Testis (tissue), 5 donors: ENCODE measurements at places on chromosomes 2 and 18.

- no peak for DNase-seq
Measured at GRCh38 chr18:23861805-23862470, 152.6 kb upstream of the TTC39C start.

- DNase-seq = no peak
Measured at GRCh38 chr18:24678107-24678506, 217.7 kb downstream of the HRH4 start.

GRCh38 chr2:70498054-70498453 is 55.6 kb downstream of the TGFA start:
- DNase-seq = no peak

- DNase-seq = peak; percentile 7
Measured at GRCh38 chr2:70961648-70961994, 16.8 kb upstream of the ANKRD53 start.

- no peak for DNase-seq
Measured at GRCh38 chr18:3912705-3913104, 462.7 kb downstream of the TGIF1 start.

- no peak for DNase-seq
Measured at GRCh38 chr18:55732227-55733106, 144.5 kb upstream of the TCF4 start.

DNA sequence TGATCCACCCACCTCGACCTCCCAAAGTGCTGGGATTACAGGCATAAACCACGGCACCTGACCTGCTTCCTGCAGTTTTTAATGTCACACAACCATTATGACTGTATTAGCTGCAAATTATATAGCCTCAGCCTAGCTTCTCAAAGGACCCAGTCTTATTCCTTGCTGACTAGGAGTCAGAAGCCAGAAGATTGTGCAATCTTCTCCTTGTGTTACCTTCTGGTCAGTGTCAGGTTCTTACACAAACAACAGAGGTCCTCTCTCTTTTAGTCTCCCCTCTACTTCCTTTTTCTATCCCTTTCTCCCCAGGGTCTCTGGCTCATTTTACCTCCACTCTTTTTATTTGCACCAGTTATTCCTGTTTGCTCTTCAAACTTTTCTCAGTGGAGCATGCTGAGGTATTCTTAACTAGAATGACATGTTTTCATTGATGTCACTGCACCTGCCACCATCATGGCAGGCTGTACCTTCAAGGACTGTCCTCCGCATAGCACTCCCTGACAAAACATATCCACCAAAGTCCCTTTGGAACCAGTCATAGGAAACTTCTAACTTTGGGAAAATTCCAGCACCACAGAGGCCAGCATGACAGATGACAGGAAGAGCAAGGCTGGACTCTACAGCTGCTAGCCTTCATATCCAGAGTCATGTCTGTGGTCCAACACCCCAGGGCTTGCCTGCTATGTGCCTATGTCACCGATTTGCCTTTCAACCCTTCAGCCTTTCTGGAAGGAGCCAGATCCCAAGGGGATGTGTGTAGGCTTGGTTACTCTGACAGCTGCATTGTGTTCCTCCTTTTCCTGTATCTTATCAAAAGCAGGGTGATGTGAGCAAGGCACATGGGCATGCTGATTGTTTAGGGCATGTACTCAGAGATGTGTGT is 45.2 kb upstream of the EPC2 start:
- no peak for DNase-seq

DNA sequence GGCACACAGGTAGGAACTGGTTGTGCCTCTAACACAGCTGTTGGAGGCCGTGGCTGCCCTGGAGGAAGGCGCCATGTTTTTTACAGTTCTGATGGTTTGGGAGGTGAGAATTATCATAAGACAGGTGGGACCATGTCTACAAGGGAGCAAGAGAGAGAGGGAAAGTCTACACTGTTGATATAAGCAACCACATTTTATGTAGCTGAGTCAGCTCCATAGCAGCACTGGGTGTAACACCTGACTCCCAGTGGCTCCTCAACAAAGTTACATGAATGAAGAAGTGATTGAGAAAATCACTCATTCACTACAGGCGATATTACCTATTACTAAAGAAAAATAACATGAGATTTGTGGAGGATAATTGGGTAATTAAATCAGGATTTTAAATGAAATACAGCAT is 41.3 kb upstream of the ACAA2 start:
- DNase-seq = no peak

DNA sequence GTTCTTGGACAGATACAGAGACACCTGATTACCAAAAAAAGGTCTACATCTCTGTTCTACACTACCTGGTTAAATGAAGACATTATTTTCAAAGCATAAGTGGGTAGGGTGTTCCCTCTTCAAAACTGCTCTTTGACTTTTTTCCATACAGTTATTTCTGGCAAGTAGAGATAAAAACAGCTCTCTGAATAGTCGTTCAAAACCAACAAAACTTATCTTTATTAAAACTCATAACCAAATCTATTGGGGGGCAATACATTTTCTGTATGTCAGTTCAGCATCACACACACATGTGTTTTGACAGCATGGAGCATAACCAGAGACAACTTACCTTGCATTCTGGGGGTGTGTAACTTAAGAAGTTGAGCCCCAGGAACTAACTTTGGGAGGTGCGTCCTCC is 149.0 kb upstream of the EPC2 start:
- DNase-seq = no peak

DNA sequence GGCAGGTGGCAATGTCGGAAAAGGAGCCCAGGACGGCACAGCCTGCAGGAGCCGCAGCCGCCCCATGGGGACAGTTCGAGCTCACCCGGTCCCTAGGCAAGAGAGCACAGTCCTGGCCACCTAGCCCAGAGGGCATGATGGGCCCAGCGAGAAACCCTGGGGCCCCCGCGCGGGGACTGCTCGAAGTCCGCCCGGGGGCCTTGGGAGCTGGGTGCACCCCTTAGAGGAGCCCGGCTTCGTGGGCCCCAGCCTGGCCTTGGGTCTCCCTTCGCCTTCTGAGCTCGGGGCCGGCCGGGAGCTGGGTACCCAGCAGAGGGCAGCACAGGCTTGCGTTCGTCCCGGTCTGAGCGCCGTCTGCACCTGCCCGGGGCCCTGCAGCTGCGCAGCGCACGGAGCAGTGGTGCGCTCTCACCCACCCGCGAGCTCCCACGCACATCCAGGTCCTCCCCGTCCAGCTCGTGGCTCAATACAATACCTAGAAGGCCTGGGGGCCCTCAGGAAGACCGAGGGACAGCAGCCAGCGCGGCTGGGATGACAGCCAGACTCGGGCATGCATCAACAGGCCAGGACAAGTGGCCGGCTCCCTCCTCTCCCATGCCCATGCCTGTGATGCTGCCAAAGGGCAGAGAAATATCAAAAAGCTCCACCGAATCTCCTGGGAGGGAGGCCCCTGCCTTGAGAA is 96.2 kb upstream of the ZNF532 start:
- DNase-seq = peak; percentile 76

DNA sequence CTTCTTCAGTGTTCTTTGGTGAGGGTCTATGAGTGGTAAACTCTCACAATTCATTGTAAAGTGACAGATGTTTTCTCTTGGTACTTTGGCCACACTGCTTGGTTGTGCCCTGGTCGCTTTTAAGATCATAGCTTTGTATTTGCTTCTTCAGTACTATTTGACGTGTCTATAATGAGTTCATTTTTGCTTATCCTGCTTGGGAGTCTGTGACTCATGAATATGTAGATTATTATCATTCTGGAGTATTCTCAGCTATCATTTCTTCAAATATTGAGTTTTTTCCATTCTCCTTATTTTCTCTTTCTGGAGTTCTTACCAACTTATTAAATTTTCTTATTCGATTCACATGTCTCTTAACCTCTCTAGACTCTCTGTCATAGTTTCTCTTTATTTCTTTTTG is 73.0 kb upstream of the HS6ST1 start:
- DNase-seq = no peak

DNA sequence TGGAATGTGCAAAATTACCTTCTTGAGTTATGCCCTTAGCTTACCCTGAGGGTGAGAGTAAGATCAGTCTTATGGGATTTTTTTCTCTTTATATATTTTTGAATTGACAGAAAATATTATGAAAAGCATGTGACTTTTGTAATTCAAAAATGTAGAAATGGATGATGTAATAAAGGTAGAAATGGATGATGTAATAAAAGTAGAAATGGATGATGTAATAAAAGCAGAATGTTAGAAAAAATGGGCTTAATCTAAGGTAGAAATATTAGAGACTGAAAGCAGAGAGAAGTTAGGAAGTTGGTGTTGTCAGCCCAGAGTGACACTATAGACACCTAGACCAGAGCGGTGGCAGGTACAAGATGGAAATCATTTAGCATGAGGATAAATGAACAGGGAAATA is 107.1 kb upstream of the THSD7B start:
- DNase-seq = no peak

GRCh38 chr2:30249354-30249753 is 18.0 kb downstream of the LBH start:
- no peak for DNase-seq
